8988T (cell line): ENCODE measurements at places on chromosomes 2 and 18.

- no peak for DNase-seq
These were observed 342 bp downstream of the CYB5A start for GRCh38 chr18:74291472-74291770.

DNA sequence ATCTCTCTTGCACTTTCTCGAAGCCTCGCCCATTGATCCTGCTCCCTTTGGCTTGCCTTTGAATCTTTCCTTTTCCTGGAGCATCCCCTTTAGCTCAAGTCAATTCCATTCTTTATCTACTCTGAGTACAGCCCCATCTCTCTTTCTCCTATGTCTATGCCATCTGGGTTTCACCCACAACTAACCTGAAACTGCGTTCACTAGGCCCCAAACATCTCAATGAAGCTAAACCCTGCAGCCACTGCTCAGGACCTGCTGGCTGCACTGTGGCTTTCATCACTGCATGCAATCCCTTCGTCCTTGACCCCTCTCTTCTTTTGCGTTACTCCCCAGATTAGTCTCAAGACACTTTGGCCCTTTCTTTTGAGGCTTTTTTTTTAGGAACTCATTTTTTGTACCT is 81.6 kb upstream of the CYRIA start:
- DNase-seq, result no peak

DNA sequence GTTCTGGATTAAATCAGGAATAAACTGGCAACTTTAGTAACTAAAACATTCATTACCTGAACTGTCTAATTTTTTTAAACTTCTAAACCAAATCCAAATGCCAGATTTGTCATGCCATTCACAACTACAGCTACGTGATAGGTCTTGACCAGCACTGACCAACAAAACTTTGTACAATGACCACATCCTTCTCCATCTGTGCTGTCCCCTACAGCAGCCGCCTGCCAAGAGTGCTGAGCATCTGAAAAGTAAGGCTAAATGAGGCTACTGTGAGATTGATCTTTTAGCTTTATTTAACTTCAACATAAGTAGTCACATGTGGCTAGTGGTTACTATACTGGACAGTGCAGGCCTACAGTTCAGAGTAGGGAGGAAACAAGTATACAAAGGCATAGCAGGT is 7.6 kb downstream of the FAM168B start:
- no peak for DNase-seq

DNA sequence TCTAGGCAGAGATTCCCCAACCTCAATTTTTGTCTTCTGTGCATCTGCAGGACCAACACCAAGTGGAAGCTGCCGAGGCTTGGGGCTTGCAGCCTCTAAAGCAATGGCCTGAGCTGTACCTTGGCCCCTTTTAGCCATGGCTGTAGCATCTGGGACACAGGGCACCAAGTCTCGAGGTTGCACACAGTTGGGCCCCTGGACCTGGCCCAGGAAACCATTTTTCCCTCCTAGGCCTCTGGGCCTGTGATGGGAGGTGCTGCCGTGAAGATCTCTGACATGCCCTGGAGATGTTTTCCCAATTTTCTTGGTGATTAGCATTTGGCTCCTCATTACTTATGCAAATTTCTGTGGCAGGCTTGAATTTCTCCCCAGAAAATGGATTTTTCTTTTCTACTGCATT is 105.7 kb upstream of the LDAH start:
- no peak for DNase-seq

GRCh38 chr2:84782717-84783442 is 98.0 kb downstream of the TRABD2A start:
- no peak for DNase-seq

DNA sequence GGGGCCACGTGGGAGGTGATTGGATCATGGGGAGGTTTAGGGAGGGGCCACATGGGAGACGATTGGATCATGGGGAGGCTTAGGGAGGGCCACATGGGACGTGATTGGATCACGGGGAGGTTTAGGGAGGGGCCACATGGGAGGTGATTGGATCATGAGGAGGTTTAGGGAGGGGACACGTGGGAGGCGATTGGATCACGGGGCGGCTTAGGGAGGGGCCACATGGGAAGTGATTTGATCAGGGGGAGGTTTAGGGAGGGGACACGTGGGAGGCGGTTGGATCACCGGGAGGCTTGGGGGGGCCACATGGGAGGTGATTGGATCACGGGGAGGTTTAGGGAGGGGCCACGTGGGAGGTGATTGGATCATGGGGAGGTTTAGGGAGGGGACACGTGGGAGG is 22.5 kb upstream of the SALL3 start:
- DNase-seq, result no peak

- DNase-seq, result no peak
These were observed 57.4 kb upstream of the LRRTM1 start for GRCh38 chr2:80361904-80362303.

DNA sequence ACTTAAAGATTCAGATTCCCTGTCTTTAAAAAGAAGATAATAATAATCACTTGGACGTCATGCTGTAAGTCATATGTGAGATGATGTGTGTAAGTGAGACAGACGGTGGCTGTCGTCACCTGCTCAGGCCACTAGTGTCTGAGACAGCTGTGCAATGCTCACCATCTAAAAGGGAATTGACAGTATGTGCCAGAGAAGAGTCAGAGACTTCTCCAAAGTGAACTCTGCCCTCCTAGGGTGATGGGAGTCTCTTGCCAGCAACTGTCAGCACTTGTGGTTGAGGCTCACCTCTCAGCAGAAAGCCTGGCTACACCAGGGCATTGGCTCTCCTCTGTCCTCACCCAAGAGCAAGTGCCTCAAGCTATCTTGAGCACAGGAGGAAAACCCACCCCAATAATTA is 131.6 kb upstream of the DNAJC10 start:
- DNase-seq, result no peak

DNA sequence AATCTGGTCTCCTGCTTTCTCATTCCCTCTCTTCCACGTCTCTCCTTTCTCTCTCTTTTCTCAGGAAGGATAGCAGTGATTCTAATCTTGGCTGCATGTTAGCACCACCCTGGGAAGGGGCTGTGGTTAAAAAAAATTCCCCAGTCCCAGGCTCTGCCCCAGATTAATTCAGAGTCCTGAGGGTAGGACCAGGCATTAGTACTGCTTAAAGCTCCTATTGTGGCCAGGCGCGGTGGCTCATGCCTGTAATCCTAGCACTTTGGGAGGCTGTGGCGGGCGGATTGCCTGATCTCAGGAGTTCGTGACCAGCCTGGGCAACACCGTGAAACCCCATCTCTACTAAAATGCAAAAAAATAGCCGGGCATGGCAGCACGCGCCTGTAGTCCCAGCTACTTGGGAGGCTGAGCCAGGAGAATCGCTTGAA is 35.4 kb upstream of the EML4 start:
- DNase-seq, result no peak
